ENCODE measurements at places on chromosomes 12 and 14.

DNA sequence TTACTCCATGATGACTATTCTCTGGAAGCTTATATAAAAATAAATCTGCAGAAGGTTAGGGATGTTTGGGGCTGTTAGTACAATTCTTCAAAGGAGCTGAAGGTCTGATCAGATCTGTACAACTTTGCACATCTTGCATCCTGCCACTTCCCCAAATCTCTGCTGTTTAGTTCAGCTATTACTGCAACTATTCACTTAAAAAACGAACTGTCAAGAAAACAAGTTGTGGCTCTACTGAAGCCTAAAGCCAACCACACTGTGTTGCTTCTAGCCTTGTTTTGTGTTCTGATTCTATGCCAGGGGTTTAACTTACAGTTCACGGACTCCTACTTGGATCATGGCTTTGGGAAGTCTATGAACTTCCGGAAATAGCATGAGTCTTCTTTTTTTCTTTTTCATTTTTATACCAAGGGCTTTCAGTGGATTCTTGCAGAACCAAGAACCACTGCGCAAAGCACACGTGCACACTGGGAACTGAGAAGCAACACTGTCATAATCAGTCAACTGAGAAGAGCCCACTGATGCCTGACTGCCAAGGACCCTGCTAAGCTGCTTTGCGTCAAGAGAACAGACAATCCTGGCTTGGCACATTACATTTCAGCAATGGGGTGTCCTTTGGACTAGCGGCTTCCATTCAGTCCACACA is 66.3 kb upstream of the EEA1 start:
- DNase-seq = no peak

DNA sequence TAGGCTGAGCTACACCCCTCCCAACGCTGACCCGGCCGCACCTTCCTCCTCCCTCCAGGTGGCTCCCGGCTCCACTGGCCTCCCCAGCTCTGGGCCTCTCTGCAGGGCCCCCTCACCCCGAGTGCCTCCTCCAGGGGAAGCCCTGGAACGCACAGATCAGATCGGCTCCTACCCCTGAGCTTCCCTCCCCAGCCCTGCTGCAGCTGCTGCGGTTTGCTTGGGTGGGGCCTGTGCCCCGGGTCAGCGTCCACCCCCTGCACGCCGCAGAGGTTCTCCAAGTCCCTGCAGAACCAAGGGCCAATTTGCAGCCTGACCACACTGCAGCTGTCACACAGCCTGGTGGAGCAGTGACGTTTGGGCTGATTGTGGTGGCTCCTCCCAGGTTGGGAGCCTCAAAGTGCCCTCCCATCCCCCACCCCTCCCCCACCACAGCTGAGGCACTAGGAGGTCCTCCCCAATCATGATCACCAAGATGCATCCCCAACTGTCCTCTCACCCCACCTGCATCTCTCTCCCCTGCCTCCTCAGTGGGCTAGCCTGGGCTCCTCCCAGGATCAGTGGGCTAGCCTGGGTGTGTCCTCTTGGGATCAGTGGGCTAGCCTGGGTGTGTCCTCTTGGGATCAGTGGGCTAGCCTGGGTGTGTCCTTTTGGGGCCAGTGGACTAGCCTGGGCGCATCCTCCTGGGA is 12.8 kb upstream of the FBRSL1 start:
- no peak for DNase-seq

DNA sequence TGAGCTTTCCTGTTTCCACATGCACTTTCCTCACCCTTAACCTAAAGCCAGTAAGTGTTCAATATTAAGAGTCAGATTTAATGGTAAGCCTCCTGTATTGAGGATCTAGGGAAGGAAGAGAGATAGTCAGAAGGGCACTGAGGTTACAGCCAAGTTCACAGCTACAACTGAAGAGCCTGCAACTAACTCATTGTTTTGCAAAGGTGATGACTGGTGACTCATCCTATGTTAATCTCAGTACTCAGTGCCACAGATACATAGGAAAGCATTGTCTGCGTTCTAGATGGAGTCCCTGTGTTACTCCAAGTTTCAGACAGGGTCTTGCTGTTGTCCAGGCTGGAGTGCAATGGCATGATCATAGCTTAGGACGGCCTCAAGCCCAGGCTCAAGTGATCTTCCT is 157.0 kb upstream of the RBM19 start:
- peak; percentile 8 for DNase-seq

- DNase-seq = peak; percentile 35
Observed at GRCh38 chr12:110917961-110918360, 2.4 kb downstream of the MYL2 start.

DNA sequence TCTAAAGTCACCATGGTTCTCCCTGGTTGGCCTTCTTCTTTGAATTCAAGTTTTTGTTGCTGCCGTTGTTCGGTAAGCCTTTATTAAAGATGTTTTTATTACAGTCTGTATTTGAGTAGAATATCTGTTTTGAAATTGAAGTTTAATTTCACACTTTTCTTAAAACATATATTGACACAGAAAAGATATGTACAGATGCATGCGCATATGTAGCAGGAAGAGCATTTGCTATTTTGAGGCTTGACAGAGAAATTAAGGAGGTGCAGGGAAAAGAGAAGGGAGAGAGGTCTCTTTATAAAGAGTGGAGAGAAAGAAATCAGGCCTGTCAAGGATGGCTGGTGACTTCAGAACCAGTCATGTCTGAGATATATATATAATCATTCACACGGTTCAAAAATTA is 46.0 kb upstream of the TRIM9 start:
- no peak for DNase-seq

- no peak for DNase-seq
Observed at GRCh38 chr12:76450690-76451089, 102.5 kb upstream of the BBS10 start.

GRCh38 chr14:88592031-88592430 is 29.2 kb downstream of the ZC3H14 start:
- DNase-seq = no peak

DNA sequence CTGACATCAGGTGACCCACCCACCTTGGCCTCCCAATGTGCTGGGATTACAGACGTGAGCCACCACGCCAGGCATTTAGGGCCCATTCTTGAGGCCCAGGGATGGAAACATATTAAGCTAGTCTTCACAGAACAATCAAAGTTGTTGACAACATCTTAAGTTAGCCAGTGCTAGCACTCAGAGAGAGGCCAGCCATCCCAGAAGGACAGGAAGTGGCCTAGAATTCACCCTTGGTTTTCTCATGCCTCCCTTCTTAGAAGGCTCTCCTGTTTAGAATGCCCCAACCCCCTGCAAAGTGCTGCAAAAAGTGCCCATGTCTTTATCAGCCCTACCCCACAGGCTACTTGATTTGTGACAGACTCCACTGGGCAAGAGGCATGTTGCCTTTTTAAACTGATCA is 12.1 kb upstream of the OR6J1 start:
- no peak for DNase-seq

DNA sequence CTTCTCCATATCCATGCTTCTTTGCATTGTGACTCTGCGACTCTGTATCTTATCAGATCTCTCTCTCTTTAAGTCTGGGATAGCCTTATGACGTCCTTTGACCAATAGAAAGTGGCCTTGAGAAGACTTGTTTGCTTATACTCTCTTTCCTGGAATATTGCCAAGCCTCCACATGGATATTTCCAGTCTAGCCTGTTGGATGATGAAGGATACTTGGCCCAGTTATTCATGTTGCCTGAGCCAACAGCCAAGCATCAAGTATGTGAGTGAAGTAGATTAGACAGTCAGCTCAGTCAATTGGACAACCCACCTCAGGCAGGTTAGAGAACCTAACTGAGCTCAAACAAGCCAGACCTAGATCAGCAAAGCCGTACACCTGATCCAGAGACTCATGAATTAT is 864.2 kb upstream of the MGAT4C start:
- DNase-seq = no peak

GRCh38 chr12:111850526-111850925 is 8.5 kb downstream of the MAPKAPK5 start:
- no peak for DNase-seq

DNA sequence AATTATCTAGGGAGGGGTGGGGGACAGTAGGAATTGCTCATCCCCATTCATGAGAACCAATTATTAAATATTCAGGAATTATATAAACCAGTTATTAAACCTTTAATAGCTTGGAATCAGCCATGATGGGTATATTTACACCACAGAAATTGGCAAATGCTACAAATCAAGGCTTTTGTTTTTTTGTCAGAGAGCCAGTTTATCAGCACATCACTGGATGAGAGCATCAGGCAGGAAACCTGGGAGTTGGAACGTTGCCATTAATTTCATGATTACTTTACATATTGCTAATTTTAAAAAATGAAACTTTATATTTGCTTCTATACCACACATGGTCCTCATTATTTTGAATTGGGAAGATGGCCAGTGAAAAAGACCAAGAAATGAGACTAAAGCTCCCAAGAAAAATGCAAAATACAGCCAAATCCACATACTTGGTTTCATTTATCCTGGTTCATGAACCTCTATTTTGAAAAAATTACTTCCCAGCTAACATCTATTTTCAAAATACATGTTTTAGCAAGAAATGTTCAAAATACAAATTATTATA is 48.4 kb downstream of the ATL1 start:
- DNase-seq = no peak

- DNase-seq = no peak
Observed at GRCh38 chr12:75716291-75717025, 205.0 kb upstream of the KRR1 start.

DNA sequence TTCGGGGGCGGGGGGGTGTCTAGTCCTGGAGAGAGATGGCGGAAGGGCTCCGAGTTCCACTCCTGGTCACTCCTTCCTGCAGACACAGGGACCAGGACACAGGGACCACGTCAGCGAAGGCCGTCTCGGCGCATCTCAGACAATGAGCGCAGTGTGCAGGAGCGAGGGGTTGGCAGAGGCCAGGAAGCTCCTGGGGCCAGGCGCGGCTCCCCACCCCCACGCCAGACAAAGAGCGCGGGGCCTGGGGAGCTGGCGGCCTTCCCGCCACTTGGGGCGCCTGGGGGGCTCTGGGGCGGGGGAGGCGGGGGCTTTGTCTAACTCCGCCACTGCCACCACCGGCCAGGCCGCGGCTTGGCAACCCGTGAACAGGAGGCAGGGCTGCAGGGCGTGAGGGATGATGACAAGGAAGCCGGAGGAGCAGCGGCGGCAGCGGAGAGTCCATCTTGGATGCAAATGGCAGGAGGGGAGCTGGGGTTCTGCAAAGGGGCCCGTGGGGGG is 2.2 kb downstream of the CDK2AP1 start:
- no peak for DNase-seq

DNA sequence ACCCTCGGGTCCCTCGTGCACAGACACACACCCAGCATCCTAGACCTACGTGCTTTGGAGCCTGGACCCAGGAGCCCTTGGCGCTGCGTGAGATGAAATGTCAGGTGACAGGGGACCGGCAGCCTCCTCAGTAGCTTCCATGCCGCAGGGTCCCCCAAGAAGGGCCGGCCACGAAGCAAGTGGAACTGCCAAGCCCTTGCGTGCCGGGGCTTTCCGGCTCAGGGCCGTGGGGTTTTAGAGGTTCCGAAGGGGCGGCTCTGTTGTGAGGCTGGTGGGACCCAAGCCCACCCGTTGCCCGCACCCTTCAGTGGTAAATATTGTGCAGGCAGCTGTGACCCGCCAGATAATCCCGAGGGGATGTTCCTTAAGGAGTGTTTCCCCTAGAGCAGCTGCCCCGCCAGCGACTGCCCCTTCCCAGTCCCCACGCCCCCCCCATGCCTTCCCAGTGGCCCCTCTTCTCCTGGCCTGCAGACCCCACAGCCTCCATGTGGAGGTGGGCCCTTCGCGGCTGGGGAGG is 133.7 kb downstream of the ADGRD1 start:
- no peak for DNase-seq

GRCh38 chr12:18837025-18837424 is 99.1 kb downstream of the CAPZA3 start:
- DNase-seq = no peak

GRCh38 chr12:24911271-24911791 is 37.6 kb downstream of the BCAT1 start:
- DNase-seq = no peak

DNA sequence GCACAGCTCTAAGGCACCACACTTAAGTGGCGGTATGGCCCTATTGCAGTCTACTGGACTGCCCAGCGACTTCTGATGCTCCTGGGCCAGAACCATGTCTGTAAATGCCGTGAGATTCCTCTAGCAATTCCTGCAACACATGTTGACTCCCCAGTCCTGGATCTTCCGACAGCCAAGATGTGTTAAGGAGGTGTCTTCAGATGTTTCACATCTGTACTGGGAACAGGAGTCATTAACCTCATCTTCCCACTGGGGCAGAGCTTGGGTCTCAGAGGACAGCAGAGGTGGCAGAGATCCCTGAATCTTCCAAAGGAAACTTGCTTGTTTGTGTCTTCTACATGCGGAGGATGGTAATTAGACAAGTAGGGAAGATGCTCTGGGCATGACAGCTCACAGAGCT is 8.2 kb downstream of the TMEM120B start:
- DNase-seq = no peak

DNA sequence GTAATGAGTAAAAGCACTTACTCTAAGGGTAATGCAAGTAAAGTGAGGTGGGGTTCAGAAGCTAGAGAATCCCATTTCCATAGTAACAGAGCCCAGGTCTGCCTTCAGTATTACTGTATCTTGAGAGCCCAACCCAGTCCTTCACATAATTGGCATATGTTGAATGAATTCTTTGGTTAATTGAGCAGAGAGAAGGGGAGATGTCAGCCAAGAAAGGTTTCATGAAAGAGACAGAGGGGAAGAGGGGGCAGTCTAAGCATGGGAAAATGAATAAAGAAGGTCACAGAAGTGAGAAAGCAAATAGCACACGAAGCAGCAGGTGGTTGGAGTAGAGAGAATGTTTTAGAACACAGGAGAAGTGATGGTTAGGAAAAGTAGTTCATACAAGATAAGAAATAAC is 371.1 kb downstream of the SEC23A start:
- DNase-seq = no peak

DNA sequence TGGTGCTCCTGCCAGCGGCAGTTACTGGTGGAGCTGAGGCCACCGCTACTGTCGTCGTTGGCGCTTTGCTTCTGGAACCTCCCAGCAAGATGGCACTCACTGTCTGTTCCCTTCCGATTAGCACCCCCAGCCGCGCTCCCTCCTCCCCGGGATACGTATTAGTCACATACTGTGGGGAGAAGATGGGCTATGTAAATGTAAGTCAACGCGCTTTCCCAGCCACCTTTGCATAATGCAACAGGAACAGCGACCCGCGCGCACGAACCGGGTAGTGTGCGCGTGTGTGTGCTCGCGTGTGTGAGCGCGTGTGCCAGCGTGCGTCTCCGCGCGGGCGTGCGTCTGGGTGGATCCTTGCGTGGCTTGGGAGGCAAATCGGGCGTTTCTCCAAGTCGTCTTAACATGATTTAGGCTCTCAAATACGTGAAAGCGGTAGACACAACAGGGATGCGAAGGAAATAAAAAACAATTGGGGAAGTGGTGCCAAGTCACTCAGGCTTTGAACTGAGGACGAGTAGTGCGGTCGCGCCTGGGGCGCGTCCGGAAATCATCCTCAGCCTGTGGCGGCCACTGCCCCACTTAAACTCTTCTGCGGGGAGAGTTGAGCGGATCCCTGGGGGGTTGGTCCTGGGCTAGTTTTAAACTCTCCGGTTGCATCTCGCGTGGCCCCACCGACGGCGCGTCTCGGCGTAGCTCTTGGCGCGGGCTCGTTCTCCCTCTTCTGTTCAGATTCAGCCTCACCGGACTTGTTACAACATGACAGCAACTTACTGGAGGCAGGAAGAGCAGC is 1.8 kb downstream of the FLRT2 start:
- DNase-seq = no peak

Measured in SW480 (cell line).